ENCODE measurements at places on chromosomes 5 and 9. TPM values are rescaled to one million over a fixed set of nuclear protein-coding genes. Genes with fewer than 3 reads are reported as not detected.
A peak's percentile ranks its signal among the peaks of the same experiment; 100 is the strongest.

DNA sequence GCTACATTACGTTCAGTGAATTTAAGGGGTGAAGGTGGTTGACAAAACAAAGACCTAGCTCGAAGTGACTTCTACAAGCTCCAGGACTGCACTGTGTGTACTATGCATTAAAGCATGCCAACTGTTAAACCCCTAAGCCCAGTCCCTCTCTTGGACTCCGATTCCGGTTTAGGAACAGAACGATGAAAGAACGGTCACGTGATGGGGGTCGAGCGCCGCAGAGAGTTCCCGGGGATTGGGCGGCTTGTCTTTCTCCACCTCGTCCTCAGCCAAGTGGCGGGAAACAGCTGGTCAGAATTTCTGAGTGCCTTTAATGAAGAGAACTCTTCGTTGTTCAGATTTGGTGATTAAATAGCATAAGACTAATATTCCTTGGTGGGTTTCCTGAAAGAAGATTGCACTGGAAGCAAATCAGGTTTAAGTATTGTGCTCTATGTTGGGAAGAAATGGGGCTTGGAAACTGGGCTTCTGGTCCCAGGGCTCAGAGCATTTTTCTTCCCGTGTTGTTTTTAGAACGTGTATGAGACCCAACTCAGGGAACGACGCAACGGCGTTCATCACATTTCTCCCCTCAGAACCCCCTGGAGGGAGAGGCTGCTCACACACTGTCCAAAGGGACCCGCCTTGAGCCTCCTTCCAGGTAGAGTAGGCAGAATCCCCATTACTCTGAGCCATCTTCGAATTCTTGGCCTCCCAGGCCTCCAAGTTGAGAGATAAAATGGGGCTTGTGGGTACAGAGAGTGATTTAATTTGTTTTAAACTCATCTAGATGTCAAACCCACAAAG lies 25.3 kb downstream of the IRX2 start:
- peaks cover 12% of the 10 kb centered on the region for H3K27me3 ChIP-seq
- no peaks in the 10 kb centered on the region for H3K36me3 ChIP-seq
- H3K27ac ChIP-seq, result no peak overlapping the region
- no peak overlapping the region for H3K4me3 ChIP-seq
- H3K4me1 ChIP-seq, result no peaks in the 10 kb centered on the region

- H3K4me1 ChIP-seq, result peaks cover 69% of the 10 kb centered on the region
- peak overlapping the region; percentile 85 for H3K27ac ChIP-seq
- peak overlapping the region; percentile 23 for H3K4me3 ChIP-seq
- peaks cover 34% of the 10 kb centered on the region for H3K36me3 ChIP-seq
- H3K27me3 ChIP-seq, result peaks cover 2% of the 10 kb centered on the region
- peak; percentile 14 for DNase-seq
These were observed 31.3 kb downstream of the SPRY4 start for GRCh38 chr5:142293486-142293885.

DNA sequence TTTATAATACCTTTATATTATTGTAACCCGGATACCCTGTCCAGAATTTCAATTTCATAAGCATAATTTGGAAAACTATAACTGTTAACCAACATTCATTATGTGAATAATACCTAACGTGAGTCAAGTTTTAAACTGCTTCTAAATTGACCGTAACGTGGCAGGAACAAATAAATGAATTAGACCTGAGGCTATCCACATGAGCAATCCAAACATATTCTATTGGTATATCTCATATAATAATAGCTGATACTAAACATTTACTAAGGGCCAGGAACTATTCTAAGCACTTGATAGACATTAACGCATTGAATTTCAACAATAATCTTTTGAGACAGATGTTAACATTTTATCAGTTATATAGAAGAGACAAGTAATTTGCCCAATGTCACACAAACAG lies 276.4 kb downstream of the MEF2C start:
- no peaks in the 10 kb centered on the region for H3K27me3 ChIP-seq
- no peak for DNase-seq
- H3K27ac ChIP-seq, result no peak overlapping the region
- no peaks in the 10 kb centered on the region for H3K4me1 ChIP-seq

The IFNE gene
- total RNA-seq, result 0.84 TPM

The ANKRD18B gene
- total RNA-seq, result 7.1 TPM

The RNF183 gene
- total RNA-seq, result not detected

The IL7R gene
- 41.7 TPM for total RNA-seq

The LRRTM2 gene
- 0.60 TPM for total RNA-seq
